ENCODE measurements at places on chromosomes 6 and 20. TPM values are rescaled to one million over a fixed set of nuclear protein-coding genes. Genes with fewer than 3 reads are reported as not detected.

DNA sequence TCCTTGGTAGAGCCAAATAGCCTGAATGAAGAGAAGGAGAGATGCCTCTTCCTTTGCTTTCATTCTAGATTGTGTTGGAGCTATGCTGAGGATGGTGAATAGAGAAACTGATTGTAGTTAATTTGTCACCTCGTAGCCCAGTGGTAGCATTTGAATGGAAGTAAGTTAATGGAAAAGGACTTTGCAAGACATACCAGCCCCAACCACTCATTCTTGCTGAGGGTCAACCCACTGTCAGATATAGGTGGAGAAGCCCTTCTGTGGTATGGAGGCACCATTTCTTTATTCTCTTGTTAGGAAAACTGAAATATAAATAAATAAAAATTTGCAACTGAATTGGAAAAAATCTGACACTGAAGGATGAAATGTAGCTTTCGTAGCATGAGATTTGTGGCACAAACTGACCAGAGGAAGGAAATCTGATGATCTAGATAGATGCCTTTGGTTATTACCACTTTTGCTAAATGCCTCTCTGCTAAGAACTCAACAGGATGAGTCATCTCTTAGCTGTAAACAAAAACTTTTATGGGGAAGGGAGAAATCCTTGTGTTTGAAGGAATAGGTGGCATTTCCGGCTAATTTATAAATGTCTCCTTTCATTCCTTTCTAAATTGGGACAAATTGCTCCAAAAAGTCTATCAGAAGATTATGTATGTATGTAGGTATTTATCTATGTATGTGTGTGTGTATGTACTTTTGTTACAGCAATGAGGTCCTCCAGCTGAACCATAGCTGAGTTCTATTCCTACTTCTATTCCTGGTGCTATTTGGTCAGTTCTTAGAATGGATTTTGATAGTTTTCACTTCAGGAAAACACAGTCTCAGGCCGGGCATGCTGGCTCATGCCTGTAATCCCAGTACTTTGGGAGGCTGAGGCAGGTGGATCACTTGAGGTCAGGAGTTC, 76.5 kb upstream of the SUPT3H start:
- peak overlapping the region; percentile 78 for H3K27ac ChIP-seq
- peaks cover 9% of the 10 kb centered on the region for H3K36me3 ChIP-seq
- no peak for DNase-seq
- no peaks in the 10 kb centered on the region for H3K27me3 ChIP-seq
- H3K4me3 ChIP-seq = no peak overlapping the region
- H3K4me1 ChIP-seq = no peaks in the 10 kb centered on the region

- H3K27me3 ChIP-seq = no peaks in the 10 kb centered on the region
- no peak for DNase-seq
- no peak overlapping the region for H3K4me3 ChIP-seq
- H3K4me1 ChIP-seq = no peaks in the 10 kb centered on the region
- no peak overlapping the region for H3K27ac ChIP-seq
- H3K36me3 ChIP-seq = no peaks in the 10 kb centered on the region
Measured at GRCh38 chr6:132005178-132005577, 54.0 kb upstream of the CCN2 start.

DNA sequence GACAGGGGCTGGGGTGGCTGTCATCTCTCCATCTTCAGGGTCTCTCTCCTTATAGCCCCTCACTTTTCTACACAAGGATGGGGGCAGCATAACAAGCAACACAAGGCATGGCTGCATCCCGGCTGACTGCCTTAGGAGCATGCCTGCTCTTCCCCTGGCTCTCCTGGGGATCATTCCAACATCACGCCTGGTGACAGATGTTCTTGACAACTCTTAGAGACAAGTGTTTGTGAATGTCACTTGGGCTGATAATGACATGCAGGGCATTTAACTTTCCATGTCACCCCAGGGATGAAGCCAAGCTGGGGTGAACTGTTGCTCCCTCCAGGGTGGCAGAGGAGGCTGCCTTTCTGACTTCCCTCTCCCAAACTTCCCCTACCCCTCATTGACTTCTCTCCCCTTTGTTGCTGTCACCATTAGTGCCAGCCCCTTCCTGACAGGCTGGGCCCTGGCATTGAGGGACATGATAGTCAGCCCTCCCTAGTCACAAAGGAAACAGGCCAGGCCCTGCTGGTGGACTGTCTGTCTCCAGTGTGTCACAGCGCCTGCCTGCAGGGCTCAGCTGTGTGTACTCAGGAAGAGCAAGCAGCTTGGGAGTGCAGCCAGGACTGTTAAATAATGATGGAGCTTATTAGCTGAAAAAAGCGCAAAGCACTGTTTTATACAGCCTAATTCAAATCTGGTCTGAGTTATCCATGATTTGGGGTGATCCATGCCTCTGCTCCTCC, 161.8 kb downstream of the LRFN2 start:
- H3K27me3 ChIP-seq = no peaks in the 10 kb centered on the region
- H3K4me3 ChIP-seq = no peak overlapping the region
- no peak for DNase-seq
- H3K4me1 ChIP-seq = no peaks in the 10 kb centered on the region

DNA sequence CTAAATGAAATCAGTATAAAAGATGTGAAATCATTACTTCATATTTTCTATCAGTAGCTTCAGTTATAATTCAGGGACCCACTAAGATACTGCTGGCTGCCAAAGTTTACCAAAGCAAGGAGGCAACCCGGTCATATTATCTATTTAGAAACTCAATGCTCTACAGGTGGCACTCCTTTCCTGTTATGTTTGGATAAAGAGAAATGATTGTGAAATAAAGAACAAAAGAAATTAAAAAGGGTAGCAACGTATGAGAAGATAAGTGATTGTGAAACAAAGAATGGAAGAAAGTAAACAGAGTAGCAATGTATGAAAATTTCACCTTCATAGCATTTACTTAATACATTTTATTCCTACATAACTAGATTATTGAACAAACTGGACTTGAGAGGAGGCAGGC, 45.2 kb downstream of the RSPH3 start:
- H3K4me1 ChIP-seq = no peaks in the 10 kb centered on the region
- H3K36me3 ChIP-seq = no peaks in the 10 kb centered on the region
- no peaks in the 10 kb centered on the region for H3K27me3 ChIP-seq
- H3K4me3 ChIP-seq = no peak overlapping the region
- DNase-seq = no peak
- H3K27ac ChIP-seq = no peak overlapping the region

DNA sequence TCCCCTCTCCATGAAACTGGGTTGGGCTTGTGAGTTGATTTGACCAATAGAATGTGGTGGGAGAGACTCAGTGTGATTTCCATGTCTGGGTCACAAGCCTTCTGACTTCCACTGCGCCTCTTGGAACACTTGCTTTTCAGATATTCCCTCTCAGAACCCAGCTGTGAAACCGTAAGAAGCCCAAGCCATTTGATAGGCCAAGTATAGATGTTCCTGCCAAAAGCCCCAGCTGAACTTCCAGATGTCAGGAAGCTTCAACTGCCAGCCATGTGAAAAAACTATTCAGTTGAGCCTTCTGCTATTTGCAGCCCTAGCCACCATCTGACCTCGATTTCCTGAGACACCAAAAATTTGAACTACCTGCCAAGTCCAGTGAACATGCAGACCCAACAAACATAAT, 387.8 kb upstream of the GJE1 start:
- H3K27me3 ChIP-seq = no peaks in the 10 kb centered on the region
- no peak overlapping the region for H3K27ac ChIP-seq
- H3K4me1 ChIP-seq = no peaks in the 10 kb centered on the region
- no peak for DNase-seq

- no peak overlapping the region for H3K4me3 ChIP-seq
- no peaks in the 10 kb centered on the region for H3K27me3 ChIP-seq
- peaks cover 11% of the 10 kb centered on the region for H3K4me1 ChIP-seq
Measured at GRCh38 chr6:111573131-111573883, 32.4 kb downstream of the TRAF3IP2 start.

DNA sequence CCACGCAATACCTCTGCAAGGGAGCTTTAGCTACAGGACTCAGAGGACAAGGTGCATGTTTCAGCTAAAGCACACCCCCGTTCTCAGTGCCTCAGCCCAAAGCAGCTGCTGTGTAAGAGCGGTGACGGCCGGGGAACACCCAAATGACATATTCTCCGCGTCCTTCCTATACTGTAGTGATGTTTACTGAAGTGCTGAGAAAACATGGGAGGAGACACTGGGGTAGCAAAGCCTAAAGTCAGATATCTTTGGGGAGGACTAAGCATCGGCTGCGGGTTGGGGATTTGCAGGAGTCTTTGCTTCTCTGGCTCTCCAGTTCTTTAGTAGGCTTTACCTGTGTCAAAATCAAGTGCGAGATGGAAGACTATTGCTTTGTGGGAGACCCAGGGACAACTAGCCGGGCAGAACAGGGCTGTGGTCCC, 1.7 kb downstream of the SLC22A23 start:
- H3K4me1 ChIP-seq = peaks cover 13% of the 10 kb centered on the region
- no peak for DNase-seq
- peak overlapping the region; percentile 54 for H3K27ac ChIP-seq
- peaks cover 4% of the 10 kb centered on the region for H3K27me3 ChIP-seq

GRCh38 chr20:60304026-60304590, 345.9 kb downstream of the CDH26 start:
- H3K36me3 ChIP-seq = no peaks in the 10 kb centered on the region
- no peaks in the 10 kb centered on the region for H3K27me3 ChIP-seq
- no peak overlapping the region for H3K4me3 ChIP-seq
- H3K27ac ChIP-seq = no peak overlapping the region

- no peaks in the 10 kb centered on the region for H3K36me3 ChIP-seq
- H3K27me3 ChIP-seq = no peaks in the 10 kb centered on the region
- no peak overlapping the region for H3K27ac ChIP-seq
- no peaks in the 10 kb centered on the region for H3K4me1 ChIP-seq
- DNase-seq = no peak
Measured at GRCh38 chr20:38117205-38117604, 47.9 kb downstream of the TGM2 start.

- no peaks in the 10 kb centered on the region for H3K27me3 ChIP-seq
- H3K36me3 ChIP-seq = no peaks in the 10 kb centered on the region
- H3K27ac ChIP-seq = no peak overlapping the region
- H3K4me1 ChIP-seq = peaks cover 9% of the 10 kb centered on the region
- DNase-seq = no peak
Measured at GRCh38 chr6:4613381-4613780, 162.8 kb upstream of the CDYL start.

LGSN gene
- total RNA-seq = not detected

DNA sequence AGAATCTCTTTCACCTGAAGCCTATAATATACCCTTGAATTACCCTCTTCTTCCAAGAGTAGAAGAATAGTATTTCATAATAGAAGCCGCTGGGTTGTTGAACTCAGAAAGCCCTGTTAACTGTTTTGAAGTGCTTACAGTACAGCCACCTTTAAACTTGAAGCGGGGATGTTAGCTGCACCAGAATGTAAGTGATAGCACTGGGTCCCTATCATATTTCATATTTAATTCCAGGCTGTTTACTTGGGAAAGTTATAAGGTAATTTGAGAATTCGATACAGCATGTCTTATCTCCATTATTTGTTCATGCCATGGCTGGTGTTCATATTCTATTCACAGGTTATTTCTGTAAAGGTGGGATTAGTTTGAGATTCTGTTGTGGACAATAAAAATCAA, 63.5 kb upstream of the VSTM2L start:
- no peak overlapping the region for H3K27ac ChIP-seq
- H3K4me1 ChIP-seq = no peaks in the 10 kb centered on the region
- H3K27me3 ChIP-seq = no peaks in the 10 kb centered on the region
- no peaks in the 10 kb centered on the region for H3K36me3 ChIP-seq
- DNase-seq = no peak

GRCh38 chr20:11271920-11272594, 598.3 kb upstream of the JAG1 start:
- no peaks in the 10 kb centered on the region for H3K27me3 ChIP-seq
- no peak overlapping the region for H3K27ac ChIP-seq
- peaks cover 26% of the 10 kb centered on the region for H3K4me1 ChIP-seq
- no peak for DNase-seq
- no peak overlapping the region for H3K4me3 ChIP-seq
- no peaks in the 10 kb centered on the region for H3K36me3 ChIP-seq

GRCh38 chr6:150119173-150119572, 23.7 kb upstream of the PPP1R14C start:
- DNase-seq = no peak
- H3K27ac ChIP-seq = no peak overlapping the region
- no peaks in the 10 kb centered on the region for H3K4me1 ChIP-seq
- no peak overlapping the region for H3K4me3 ChIP-seq
- H3K36me3 ChIP-seq = no peaks in the 10 kb centered on the region

RIPPLY2 gene
- not detected for total RNA-seq

EYS gene
- not detected for total RNA-seq

DNA sequence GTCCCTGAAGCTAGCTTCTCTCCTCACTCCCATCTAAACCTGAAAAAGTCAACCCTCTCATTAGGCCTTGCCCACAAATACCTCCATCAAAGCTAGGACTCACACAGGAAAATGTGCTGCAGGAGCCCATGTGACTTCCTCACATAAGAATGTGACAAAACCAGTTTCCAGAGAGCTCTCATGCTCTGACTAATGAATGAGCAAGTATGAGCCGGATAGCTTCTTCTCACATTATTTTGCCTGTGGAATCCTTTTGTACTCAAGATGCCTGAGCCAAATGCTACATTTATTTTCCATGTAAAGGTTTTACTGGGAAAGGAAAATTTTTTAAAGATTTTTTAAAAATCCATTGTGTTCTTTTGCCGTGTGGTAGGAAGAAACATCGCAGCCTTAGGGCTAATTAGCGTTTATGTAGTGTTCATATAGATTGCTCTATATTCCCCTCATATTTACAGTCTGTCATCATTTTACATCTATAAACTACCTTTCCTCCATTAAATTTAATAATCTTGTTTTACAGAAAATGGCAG, 68.6 kb upstream of the CCN6 start:
- DNase-seq = no peak
- H3K27ac ChIP-seq = no peak overlapping the region

KHDRBS2 gene
- 0.21 TPM for total RNA-seq

DNA sequence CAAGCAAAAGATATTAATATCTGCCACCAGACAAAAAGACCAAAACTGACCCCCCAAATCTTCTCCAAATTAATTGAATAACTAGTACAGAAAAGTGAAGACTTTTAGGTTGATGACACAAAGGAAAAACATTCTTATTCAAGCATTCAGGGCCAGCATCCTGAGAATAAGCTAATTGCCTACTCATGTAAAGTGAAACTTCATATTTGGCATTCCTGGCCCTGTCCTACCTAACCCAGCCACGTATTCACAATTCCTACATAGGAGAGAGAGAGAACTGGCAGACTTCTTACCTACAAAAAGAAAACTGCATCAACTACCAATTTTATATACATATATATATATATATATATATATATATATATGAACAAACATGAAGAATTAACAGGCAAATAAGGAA, 4.9 kb upstream of the ASCC3 start:
- no peak overlapping the region for H3K4me3 ChIP-seq
- H3K27me3 ChIP-seq = no peaks in the 10 kb centered on the region
- DNase-seq = no peak
- H3K4me1 ChIP-seq = no peaks in the 10 kb centered on the region
- no peaks in the 10 kb centered on the region for H3K36me3 ChIP-seq

SLC22A3 gene
- total RNA-seq = 321 TPM

ITPR3 gene
- 87.1 TPM for total RNA-seq

COX4I2 gene
- total RNA-seq = 8.2 TPM

- H3K27me3 ChIP-seq = peaks cover 9% of the 10 kb centered on the region
- no peak overlapping the region for H3K27ac ChIP-seq
Measured at GRCh38 chr6:88048578-88048977, 937 bp downstream of the SPACA1 start.

GRCh38 chr6:46269447-46270229, 98.9 kb upstream of the ENPP5 start:
- H3K36me3 ChIP-seq = no peaks in the 10 kb centered on the region
- no peak overlapping the region for H3K27ac ChIP-seq
- H3K4me3 ChIP-seq = no peak overlapping the region
- no peaks in the 10 kb centered on the region for H3K4me1 ChIP-seq

VIP gene
- 0.39 TPM for total RNA-seq
